ENCODE measurements at places on chromosomes 11 and 22.
A peak's percentile ranks its signal among the peaks of the same experiment; 100 is the strongest.

GRCh38 chr22:49977578-49977977, 17.0 kb downstream of the PIM3 start:
- no peak for DNase-seq

- DNase-seq = peak; percentile 85
These were observed 13.9 kb downstream of the DUSP8 start for GRCh38 chr11:1557904-1558774.

GRCh38 chr11:64925536-64926436, 1.3 kb downstream of the PPP2R5B start:
- no peak for DNase-seq

DNA sequence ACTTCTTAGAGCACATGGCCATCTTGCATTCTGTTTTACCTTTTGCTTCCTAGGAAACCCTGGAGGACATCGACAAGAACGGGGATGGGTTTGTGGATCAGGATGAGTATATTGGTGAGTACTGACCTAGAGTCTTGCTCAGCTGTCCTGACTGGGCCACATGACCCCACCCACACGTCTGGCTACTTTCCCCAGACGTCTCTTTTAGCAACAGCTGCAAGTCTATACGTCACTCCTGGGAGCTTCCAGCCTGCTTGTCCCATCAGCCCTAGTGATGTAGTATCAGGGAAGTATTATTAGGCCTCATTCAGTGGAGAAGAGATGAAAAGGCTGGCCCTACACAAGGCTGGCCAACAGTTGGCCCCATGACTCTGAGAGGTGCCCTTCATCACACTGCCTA, 9.6 kb downstream of the RCN1 start:
- no peak for DNase-seq

GRCh38 chr11:33480626-33481025, 220.0 kb downstream of the C11orf91 start:
- DNase-seq = no peak

- DNase-seq = peak; percentile 98
These were observed 187.2 kb downstream of the MAML2 start for GRCh38 chr11:96155627-96156378.

GRCh38 chr11:1706634-1707400, 9.8 kb downstream of the KRTAP5-6 start:
- DNase-seq = no peak

GRCh38 chr11:131893103-131893890, 522.9 kb downstream of the NTM start:
- no peak for DNase-seq

DNA sequence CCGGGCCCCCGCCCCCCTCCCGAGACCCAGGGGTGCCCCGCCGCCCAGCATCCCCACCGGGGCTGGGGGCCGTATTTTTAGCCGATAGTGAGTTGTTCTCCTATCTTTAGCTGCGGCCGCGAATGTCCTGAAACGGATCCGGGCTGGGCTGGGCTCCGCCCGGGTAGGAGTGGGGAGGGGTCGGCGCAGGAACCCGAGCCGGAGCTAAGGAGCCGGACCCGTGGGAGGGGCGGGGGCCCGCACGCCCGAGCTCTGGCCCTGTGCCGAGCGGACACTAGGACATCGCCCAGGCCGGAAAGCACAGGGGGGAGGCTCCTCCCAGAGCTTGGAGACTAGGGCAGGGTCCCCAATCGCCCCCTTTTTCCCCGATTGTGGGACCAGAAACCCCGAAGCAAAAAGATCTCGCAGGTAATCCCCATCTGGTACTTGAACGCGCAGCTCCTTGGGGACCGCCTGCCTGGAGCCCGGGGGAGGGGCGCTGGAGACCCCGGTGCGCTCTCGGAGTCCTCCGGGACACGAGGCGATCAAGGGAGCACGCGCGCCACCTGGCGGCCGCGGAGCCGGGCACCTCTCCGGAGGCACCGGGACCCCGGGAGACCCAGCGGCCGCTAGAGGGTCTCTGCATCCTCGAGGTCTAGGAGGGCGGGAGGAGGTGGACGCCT, 669 bp downstream of the CDC42EP2 start:
- peak; percentile 70 for DNase-seq

DNA sequence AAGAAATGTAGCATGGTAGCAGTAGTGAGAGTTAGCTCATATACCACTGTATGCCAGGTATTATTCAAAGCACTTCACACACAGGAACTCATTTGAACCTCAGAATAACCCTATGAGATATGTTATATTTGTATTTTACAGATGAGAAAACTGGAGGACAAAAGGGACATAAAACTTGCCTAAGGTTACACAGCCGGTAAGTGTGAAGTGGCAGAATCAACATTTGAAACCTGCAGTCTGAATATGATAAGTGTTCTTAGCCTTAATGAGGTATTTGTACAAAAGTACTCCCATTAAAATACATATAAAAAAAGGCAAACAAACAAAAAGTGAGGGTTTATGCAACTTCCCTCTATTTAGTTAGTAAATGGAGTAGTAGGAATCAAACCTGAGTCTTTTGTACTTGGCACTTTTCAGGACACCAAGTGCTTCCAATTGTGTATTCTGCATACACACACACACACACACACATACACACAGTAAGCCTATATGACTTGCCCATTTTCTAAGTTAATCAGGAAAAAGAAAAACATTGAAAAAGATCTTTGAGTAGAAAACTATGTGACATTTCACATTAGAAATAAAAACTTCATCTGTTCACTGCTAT, 223.9 kb upstream of the FOLH1 start:
- no peak for DNase-seq

- DNase-seq = no peak
These were observed 2.7 kb downstream of the RNF169 start for GRCh38 chr11:74751303-74751702.

DNA sequence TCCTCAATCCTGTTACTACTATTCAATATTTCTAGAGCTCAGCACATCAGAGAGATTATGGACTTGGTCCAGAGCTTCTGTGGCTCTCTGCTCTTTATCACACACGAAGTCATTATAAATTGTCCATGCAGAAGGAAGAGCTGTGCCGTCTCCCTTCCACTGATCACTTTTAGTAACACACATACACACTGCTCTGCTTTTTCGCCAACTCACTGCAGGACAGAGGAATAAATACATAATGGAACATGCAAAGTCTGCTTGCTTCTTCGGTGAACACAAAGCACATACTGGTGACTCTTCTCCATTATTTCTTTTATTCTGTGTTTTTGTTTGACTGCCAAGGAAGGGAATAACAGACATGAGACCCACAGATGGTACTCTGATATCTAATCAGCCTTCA, 1000.0 kb upstream of the TENM4 start:
- no peak for DNase-seq

- DNase-seq = no peak
These were observed 95.2 kb downstream of the DSCAML1 start for GRCh38 chr11:117701781-117702180.

- DNase-seq = peak; percentile 57
These were observed 134.0 kb downstream of the NTM start for GRCh38 chr11:131504199-131504949.

DNA sequence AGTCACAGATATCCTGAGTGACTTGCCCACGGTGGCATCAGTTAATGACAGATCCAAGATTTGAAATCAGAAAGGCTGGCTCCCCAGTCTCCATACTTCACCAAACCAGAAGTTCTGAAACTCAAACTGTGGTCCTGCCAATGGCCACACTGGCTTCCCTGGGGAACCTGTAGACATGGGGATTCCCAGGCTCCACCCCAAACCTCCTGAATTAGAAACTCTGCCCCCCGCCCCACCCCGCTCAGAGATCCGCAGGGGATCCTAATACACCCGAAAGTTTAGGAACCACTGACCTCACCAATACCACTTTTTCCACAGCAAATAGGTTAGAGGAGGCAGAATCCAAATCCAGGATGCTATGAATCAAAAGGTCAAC, 15.3 kb downstream of the RTN4RL2 start:
- no peak for DNase-seq

- no peak for DNase-seq
These were observed 3.1 kb downstream of the APOL4 start for GRCh38 chr22:36198536-36198935.

Data from fibroblast of skin of right biceps (primary cell).